Neuronal stem cell (in vitro differentiated cells): ENCODE measurements at places on chromosomes 4 and X.
A peak's percentile ranks its signal among the peaks of the same experiment; 100 is the strongest.

DNA sequence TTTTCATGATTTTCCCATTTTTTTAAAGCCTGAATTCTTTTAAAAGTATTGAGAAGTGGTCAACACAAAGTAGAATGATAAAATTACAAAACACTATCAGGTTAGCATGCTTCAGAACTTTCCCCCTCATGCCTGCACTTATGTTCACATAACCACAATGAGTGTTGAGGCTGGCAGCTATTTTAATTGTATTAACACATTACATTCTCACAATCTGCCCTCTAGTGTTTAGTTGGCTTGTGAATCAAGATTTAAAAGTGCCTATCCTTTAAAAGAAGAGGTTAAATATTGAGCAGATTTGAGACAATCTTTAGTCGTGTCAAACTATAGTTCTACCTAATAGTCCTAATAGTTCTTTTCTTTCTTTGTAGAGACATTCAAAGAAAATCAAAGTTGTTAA is 93.6 kb upstream of the NAP1L5 start:
- H3K27me3 ChIP-seq, result no peaks in the 10 kb centered on the region
- H3K4me3 ChIP-seq, result no peak overlapping the region
- DNase-seq, result no peak
- H3K4me1 ChIP-seq, result no peaks in the 10 kb centered on the region
- no peaks in the 10 kb centered on the region for H3K36me3 ChIP-seq

DNA sequence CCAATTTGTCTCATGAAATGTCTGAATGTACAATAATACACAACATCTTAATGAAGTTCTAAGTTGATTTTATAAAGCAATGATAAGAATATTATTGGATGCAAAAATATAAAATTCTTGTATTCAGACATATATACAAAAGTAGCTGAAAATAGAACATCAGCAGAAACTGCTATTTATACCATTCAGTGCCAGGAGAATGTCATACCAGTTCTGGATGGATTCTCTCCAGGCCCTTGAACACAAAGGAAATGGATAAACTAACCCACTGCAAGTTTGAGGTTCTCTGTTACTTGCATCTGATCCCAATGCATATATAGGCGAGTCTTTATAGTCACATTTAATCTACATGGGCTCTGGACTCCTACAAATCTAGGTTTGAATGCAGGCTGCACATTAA is 126.3 kb upstream of the KLF3 start:
- no peak for DNase-seq
- H3K27ac ChIP-seq, result no peak overlapping the region
- H3K4me1 ChIP-seq, result no peaks in the 10 kb centered on the region
- H3K27me3 ChIP-seq, result no peaks in the 10 kb centered on the region

DNA sequence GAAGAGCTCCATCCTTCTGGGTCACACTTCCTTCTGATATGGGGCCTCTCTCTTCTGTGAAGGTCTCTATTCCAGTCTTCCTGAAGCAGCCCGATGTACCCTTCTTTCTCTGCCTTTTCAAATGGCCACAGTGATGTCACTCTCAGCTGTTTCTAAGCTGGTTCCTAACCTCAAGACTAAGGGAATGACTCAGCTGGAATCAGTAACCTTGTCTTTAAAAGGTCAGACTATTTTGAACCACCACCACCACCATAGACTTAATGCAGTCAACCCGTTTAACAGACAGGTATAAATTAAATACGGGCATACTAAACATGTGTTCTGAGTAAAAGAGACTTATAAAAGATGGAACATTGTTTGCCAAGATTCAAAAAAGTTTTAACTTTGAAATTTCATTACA is 121.0 kb downstream of the PPA2 start:
- no peaks in the 10 kb centered on the region for H3K36me3 ChIP-seq
- H3K27me3 ChIP-seq, result no peaks in the 10 kb centered on the region
- H3K27ac ChIP-seq, result no peak overlapping the region
- H3K4me1 ChIP-seq, result no peaks in the 10 kb centered on the region
- DNase-seq, result no peak

GRCh38 chr4:83830138-83830888 is 294.4 kb downstream of the GPAT3 start:
- H3K36me3 ChIP-seq, result no peaks in the 10 kb centered on the region
- H3K4me3 ChIP-seq, result no peak overlapping the region
- H3K4me1 ChIP-seq, result peaks cover 4% of the 10 kb centered on the region
- H3K27ac ChIP-seq, result no peak overlapping the region
- no peaks in the 10 kb centered on the region for H3K27me3 ChIP-seq

- H3K4me3 ChIP-seq, result peak overlapping the region; percentile 10
- peak; percentile 48 for DNase-seq
- H3K4me1 ChIP-seq, result peaks cover 33% of the 10 kb centered on the region
- no peaks in the 10 kb centered on the region for H3K36me3 ChIP-seq
These were observed 4.7 kb downstream of the NEUROG2 start for GRCh38 chr4:112511093-112511802.

DNA sequence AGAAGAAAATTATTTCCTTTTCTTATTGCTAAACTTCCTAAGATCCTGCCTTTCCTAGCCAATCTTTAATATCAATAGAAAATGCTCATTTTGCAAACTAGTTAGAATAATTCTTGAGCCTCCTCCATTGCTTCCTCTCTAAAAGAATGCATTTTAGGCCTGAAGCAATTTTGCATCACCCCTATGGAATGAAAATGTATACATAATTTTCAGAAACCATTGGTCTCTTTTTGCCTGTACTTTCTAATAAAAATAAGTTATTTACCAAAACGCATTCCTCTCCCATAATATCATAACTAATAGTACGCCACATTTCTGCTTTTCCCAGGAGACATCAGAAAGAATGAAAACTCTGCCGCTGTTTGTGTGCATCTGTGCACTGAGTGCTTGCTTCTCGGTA is 1.7 kb downstream of the MUC7 start:
- no peak for DNase-seq
- no peaks in the 10 kb centered on the region for H3K4me1 ChIP-seq
- H3K36me3 ChIP-seq, result no peaks in the 10 kb centered on the region
- H3K27ac ChIP-seq, result no peak overlapping the region
- H3K27me3 ChIP-seq, result no peaks in the 10 kb centered on the region

DNA sequence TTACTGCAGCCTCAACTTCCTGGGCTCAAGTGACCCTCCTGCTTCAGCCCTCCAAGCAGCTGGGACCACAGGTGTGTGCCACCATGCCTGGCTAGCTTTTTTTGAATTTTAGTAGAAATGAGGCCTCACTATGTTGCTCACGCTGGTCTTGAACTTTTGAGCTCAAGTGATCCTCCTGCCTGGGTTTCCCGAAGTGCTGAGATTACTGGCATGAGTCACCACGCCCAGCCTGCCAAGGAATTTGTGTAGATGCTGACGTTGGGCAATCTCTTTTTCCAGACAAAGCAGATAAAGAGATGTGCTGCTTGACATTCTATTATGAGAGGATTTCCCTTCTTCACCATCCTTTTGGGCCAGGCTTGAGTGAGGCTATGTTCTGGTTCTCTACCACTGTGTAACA is 254.5 kb upstream of the RPS6KA3 start:
- DNase-seq, result no peak
- H3K4me1 ChIP-seq, result no peaks in the 10 kb centered on the region
- no peaks in the 10 kb centered on the region for H3K27me3 ChIP-seq
- no peaks in the 10 kb centered on the region for H3K36me3 ChIP-seq
- H3K27ac ChIP-seq, result no peak overlapping the region
